ENCODE measurements at places on chromosomes 6 and 20.

GRCh38 chr6:1113916-1114540 is 197.9 kb upstream of the FOXQ1 start:
- H3K27me3 ChIP-seq, result peaks cover 6% of the 10 kb centered on the region
- H3K27ac ChIP-seq, result no peak overlapping the region
- no peaks in the 10 kb centered on the region for H3K36me3 ChIP-seq
- peaks cover 8% of the 10 kb centered on the region for H3K4me1 ChIP-seq

- no peaks in the 10 kb centered on the region for H3K36me3 ChIP-seq
- DNase-seq, result no peak
- H3K4me1 ChIP-seq, result peaks cover 28% of the 10 kb centered on the region
- no peak overlapping the region for H3K4me3 ChIP-seq
- peak overlapping the region; percentile 91 for H3K27ac ChIP-seq
Observed at GRCh38 chr6:33590531-33591198, 10.6 kb upstream of the BAK1 start.

- peaks cover 12% of the 10 kb centered on the region for H3K4me1 ChIP-seq
- DNase-seq, result no peak
- H3K27me3 ChIP-seq, result peaks cover 3% of the 10 kb centered on the region
- peaks cover 11% of the 10 kb centered on the region for H3K36me3 ChIP-seq
Observed at GRCh38 chr6:33298773-33299236, at the start of gene RGL2. TSS of gene RGL2 (minus strand) at chr6:33298942. CDS start at chr6:33298610, 332 bp downstream.

- peak; percentile 58 for DNase-seq
- H3K4me1 ChIP-seq, result no peaks in the 10 kb centered on the region
- H3K4me3 ChIP-seq, result no peak overlapping the region
- no peak overlapping the region for H3K27ac ChIP-seq
- no peaks in the 10 kb centered on the region for H3K27me3 ChIP-seq
Observed at GRCh38 chr20:58712151-58712791, 19.7 kb downstream of the NPEPL1 start.

DNA sequence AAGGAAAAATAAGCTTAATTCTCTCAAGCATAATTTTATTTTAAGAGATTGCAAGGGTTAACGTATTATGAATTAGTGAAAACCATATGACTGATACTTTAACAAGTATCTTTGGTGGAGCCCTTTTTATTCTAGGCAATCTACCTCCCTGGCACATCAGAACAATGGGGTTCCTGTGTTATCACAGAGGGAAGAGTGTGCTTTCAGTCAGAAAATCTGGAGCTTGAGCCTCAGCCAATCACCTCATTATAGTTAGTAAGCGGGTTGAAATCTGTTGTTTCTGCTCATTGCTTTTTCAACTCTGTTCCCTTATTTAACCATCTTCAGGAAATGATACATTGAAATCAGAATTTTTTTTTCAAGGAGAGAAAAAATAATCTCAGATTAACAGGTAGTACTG is 391 bp downstream of the ADGRF1 start:
- DNase-seq, result no peak
- H3K4me3 ChIP-seq, result peak overlapping the region; percentile 79
- H3K27me3 ChIP-seq, result no peaks in the 10 kb centered on the region
- H3K4me1 ChIP-seq, result peaks cover 17% of the 10 kb centered on the region
- peak overlapping the region; percentile 92 for H3K27ac ChIP-seq

GRCh38 chr20:18754030-18754652 is 59.4 kb upstream of the SCP2D1 start:
- no peak overlapping the region for H3K4me3 ChIP-seq
- no peak for DNase-seq
- H3K27me3 ChIP-seq, result no peaks in the 10 kb centered on the region
- H3K4me1 ChIP-seq, result no peaks in the 10 kb centered on the region
- no peaks in the 10 kb centered on the region for H3K36me3 ChIP-seq
- no peak overlapping the region for H3K27ac ChIP-seq

DNA sequence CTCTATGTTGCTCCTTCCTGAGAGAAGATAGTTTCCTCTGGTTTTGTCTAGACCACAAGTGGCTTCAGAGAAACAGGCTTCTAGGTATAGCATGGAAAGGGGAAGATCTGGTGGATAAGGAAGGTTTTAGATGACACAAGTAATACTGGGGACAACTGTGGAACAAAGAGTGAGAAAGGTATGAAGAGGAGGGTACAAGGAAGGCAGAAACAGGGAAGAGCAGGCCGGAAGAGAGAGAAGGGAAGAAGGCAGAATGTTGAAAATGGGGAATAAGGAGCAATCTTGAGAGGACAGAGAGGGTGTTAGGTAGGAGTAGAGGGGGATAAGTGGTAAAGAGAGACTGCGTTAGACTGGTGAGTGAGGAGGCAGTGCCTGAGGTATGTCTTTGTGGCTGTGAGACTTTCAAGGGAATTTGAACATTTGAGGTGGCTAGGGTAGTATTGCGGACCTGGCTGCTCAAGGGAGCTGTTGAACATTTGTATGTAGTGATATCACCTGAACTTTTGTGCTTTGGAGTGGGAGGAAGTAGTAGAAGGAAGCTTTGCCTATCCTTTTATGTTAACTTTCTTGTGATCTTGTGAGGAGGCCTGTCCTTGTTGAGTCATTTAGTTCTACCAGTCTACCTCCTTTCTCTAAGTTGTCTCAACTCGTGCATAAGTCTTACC is 69.5 kb downstream of the FOXO3 start:
- H3K27me3 ChIP-seq, result no peaks in the 10 kb centered on the region
- no peak overlapping the region for H3K4me3 ChIP-seq
- H3K27ac ChIP-seq, result no peak overlapping the region
- H3K4me1 ChIP-seq, result peaks cover 62% of the 10 kb centered on the region

DNA sequence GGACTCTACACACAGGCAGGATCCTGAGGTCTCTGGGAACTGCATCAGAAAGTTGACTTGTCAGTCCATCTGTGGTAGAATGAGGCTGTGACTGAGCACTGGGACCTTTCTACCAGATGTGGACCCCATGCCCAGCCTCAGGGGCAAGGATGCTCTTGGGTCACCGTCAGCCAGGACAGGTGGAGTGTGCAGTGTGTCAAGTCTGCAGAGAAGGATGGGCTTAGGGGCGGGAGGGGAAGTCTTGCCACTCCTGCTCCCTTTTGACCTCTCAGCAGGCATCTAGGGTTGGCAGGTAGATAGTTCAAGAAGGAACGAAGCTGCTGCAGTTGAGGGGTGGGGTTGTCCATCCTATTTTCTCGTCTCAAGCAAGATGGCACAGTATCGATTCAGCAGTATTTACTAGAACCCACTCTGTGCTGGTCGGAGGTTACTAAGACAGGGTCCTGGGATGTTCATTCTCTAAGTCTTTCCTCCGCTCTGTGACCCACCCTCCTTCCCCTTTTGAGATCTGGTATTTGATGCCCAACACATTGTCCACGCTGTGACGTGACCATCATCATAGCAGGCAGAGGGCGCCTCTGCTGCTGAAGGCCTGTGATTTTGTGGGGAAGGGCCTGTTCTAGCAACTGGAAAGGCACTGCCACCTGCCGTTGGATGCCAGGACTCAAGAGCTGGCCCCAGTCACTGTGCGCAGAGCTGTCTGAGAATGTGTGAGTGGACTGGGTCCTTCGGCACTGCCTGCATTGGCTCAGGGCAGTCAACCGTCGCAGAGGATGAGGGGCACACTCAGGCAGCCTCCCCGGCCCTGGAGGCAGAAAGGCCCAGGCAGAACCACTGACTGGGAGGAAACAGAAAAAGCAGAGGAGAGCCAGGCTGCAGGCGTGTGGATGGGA is 23.2 kb downstream of the RBCK1 start:
- no peak overlapping the region for H3K4me3 ChIP-seq
- H3K4me1 ChIP-seq, result peaks cover 17% of the 10 kb centered on the region
- no peaks in the 10 kb centered on the region for H3K27me3 ChIP-seq
- peaks cover 26% of the 10 kb centered on the region for H3K36me3 ChIP-seq
- no peak for DNase-seq

GRCh38 chr6:38603496-38603895 is 36.2 kb downstream of the BTBD9 start:
- DNase-seq, result no peak
- no peaks in the 10 kb centered on the region for H3K27me3 ChIP-seq
- H3K4me1 ChIP-seq, result no peaks in the 10 kb centered on the region
- no peaks in the 10 kb centered on the region for H3K36me3 ChIP-seq

- H3K27me3 ChIP-seq, result no peaks in the 10 kb centered on the region
- DNase-seq, result no peak
- peaks cover 28% of the 10 kb centered on the region for H3K4me1 ChIP-seq
- H3K36me3 ChIP-seq, result peaks cover 5% of the 10 kb centered on the region
Observed at GRCh38 chr6:34657307-34657978, 39.1 kb downstream of the ILRUN start.

GRCh38 chr6:51261691-51262090 is 443.0 kb downstream of the TFAP2B start:
- no peak overlapping the region for H3K4me3 ChIP-seq
- no peak for DNase-seq
- H3K27ac ChIP-seq, result no peak overlapping the region
- H3K27me3 ChIP-seq, result no peaks in the 10 kb centered on the region
- no peaks in the 10 kb centered on the region for H3K36me3 ChIP-seq

- peaks cover 77% of the 10 kb centered on the region for H3K27me3 ChIP-seq
- no peak overlapping the region for H3K27ac ChIP-seq
- peak overlapping the region; percentile 53 for H3K4me3 ChIP-seq
- H3K4me1 ChIP-seq, result no peaks in the 10 kb centered on the region
- no peak for DNase-seq
Observed at GRCh38 chr6:105981888-105982358, 104.2 kb upstream of the PRDM1 start.

- H3K36me3 ChIP-seq, result peaks cover 41% of the 10 kb centered on the region
- DNase-seq, result no peak
- no peak overlapping the region for H3K4me3 ChIP-seq
- H3K4me1 ChIP-seq, result no peaks in the 10 kb centered on the region
Observed at GRCh38 chr6:82217018-82217586, 30.4 kb downstream of the IBTK start.

DNA sequence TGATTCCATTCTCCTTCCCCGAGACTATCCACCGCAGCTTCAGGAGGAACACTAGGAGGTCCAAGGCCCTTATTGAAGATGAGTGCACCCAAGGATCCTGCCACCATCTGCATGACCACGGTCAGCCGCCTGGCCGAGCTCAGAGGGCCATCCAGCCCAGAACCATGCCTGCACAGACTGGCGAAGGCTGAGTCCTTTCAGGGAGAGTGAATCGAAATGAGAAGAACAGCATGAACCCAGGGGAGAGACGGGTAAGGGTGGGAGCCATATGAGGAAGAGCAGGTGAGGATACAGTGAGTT is 26.3 kb downstream of the SERPINB6 start:
- H3K27me3 ChIP-seq, result no peaks in the 10 kb centered on the region
- H3K36me3 ChIP-seq, result peaks cover 7% of the 10 kb centered on the region
- peaks cover 16% of the 10 kb centered on the region for H3K4me1 ChIP-seq
- no peak overlapping the region for H3K4me3 ChIP-seq

- no peak overlapping the region for H3K4me3 ChIP-seq
- DNase-seq, result no peak
- peaks cover 13% of the 10 kb centered on the region for H3K4me1 ChIP-seq
- H3K36me3 ChIP-seq, result no peaks in the 10 kb centered on the region
Observed at GRCh38 chr6:142871910-142872331, 73.1 kb downstream of the HIVEP2 start.

DNA sequence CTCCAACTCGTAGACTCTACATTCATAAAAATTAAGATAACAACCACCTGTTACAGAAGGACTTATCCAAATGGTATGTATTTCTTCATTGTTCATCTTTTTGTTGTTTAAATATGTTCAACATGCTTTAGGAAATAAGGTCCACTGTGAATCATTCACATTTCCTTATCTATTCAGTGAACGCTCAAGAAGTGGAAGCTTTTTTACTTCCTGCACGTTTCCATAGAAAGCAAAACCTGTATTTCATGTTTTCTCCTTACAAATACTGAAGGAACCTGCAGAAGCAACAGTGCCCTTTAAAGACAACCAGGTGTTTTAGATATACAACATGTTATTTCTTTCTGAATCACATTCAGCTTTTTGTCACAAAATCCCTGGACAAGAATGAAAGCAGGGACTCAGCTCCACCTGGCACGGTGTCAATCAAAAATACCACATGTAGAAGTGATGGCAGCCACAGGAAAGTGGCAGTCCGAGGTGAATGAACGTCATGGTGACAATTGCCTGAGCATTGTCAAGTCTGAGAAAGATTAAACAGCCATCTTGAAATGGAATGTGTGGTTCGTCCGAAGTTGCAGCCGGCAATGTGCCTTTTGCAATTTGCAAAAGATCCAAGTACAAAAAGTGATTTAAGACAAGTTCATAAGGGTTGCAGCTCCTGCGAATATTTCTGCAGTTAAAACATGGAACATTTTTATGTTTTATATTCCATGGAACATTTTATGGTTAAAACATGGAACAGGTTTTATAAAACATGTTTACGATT is 66.7 kb upstream of the RIPOR2 start:
- peak overlapping the region; percentile 33 for H3K27ac ChIP-seq
- no peak for DNase-seq
- no peaks in the 10 kb centered on the region for H3K36me3 ChIP-seq

DNA sequence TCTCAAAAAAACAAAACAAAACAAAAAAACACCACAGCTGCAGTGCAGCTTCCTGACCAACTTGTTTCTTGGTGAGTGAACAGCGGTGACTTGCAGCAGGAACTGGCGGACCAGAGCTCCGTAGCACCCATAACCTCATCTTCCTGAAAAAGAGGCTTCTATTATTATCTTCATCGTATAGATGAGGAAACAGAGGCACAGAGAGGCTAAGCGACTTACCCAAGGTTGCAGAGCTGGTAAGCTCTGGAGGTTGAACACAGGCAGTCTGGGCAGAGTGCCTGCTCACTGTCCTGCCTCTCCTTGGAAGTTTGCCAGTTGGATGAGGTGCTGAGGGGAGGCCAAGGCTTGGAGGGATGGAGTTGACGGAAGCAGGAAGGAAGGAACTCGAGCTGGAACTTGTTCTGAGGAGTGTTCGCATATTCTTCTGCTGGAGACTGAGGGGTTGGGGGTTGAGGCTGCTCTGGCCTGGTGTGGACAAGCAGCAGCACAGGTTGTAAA is 47.9 kb upstream of the CCDC167 start:
- peak overlapping the region; percentile 48 for H3K27ac ChIP-seq
- no peak overlapping the region for H3K4me3 ChIP-seq
- H3K36me3 ChIP-seq, result no peaks in the 10 kb centered on the region
- peaks cover 6% of the 10 kb centered on the region for H3K27me3 ChIP-seq
- DNase-seq, result no peak

GRCh38 chr6:5930143-5930770 is 76.5 kb downstream of the NRN1 start:
- H3K4me3 ChIP-seq, result no peak overlapping the region
- DNase-seq, result no peak
- no peaks in the 10 kb centered on the region for H3K4me1 ChIP-seq
- H3K27me3 ChIP-seq, result peaks cover 6% of the 10 kb centered on the region
- H3K36me3 ChIP-seq, result no peaks in the 10 kb centered on the region

- no peak for DNase-seq
- no peaks in the 10 kb centered on the region for H3K36me3 ChIP-seq
- no peak overlapping the region for H3K4me3 ChIP-seq
- no peaks in the 10 kb centered on the region for H3K4me1 ChIP-seq
Observed at GRCh38 chr6:84738996-84739865, 25.2 kb downstream of the TBX18 start.

DNA sequence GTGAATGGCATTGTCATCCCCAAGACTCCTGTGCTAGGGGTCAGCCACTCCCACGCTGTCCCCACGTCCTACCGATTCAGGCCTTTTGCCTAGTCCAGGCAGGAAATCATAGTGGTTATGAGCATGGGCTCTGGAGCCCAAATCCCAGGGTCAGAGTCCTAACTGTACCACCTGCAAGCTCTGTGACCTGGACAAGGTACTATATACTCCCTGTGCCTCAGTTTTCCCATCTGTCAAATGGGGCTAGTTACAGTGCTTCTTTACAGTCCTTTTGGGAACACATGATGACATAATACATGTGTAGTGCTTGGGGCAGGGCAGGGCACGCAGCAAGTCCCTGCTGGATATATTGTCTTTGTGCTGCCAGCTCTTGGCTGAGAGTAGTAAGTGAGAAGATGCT is 27.2 kb downstream of the EFCAB8 start:
- no peaks in the 10 kb centered on the region for H3K36me3 ChIP-seq
- no peak overlapping the region for H3K27ac ChIP-seq
- H3K4me3 ChIP-seq, result no peak overlapping the region
- no peaks in the 10 kb centered on the region for H3K27me3 ChIP-seq
- DNase-seq, result no peak
